Right renal pelvis (tissue), 4 donors: ENCODE measurements at places on chromosomes 4 and X. TPM values are rescaled to one million over a fixed set of nuclear protein-coding genes. Genes with fewer than 3 reads are reported as not detected.

DNA sequence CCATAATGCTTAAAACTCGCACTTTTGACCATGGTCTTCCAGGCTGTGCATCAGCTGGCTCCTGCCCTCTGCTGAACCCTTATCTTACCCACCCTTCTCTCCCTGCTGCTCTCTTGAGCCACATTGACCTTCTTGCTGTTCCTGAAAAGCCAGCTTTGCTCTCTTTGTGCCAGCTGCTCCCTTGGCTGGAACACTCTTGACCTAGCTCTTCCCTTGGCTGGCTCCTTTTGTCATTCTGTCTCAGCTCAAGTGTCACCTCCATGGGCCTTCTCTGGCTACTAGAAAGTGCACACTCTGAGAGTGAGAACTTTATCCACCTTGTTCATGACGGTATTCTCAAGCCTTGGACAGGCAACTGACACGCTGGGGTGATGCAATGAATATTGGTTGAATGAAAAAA, 112.1 kb downstream of the MGST2 start:
- no peak for DNase-seq

GRCh38 chrX:18617407-18617750, 54.5 kb downstream of the RS1 start:
- peak; percentile 44 for DNase-seq

DNA sequence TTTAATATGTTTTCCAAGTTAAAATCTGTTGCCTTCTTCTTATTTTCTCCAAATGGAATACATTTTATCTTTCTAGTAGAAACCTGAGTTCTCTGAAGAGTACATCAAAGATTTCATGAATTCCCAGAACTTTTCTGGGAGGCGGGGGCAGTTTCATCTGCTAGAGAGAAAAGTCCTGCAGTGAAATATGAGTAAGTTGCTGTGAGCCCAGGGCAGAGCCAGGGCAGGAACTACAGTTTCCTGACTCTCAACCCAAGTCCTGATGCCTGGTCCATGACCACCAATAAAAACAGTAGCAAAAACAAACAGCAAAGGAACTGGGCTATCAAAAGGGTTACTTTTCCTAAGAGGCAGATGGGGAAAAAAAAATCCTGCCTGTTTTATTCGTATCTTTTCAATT, 239.4 kb upstream of the CTSO start:
- no peak for DNase-seq

- DNase-seq: no peak
Observed at GRCh38 chrX:120769576-120770341, 105.9 kb downstream of the CT47B1 start.

DNA sequence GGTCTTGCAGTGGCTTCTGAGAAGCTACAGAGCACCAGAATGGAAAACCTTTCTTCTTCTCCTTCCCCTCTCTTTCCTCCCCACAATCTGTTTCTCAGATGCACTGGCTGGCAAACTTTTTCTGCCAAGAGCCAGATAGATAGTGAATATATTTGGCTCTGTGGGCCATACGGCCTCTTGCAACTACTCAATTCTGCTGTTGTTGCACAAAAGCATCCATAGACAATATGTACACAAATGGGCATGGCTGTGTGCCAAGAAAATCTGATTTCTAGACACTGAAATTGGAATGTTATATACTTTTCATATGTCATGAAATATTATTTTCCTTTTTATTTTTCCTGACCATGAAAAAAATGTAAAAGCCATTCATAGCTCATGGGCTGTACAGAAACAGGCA, 3.1 kb downstream of the PHEX start:
- no peak for DNase-seq

DNA sequence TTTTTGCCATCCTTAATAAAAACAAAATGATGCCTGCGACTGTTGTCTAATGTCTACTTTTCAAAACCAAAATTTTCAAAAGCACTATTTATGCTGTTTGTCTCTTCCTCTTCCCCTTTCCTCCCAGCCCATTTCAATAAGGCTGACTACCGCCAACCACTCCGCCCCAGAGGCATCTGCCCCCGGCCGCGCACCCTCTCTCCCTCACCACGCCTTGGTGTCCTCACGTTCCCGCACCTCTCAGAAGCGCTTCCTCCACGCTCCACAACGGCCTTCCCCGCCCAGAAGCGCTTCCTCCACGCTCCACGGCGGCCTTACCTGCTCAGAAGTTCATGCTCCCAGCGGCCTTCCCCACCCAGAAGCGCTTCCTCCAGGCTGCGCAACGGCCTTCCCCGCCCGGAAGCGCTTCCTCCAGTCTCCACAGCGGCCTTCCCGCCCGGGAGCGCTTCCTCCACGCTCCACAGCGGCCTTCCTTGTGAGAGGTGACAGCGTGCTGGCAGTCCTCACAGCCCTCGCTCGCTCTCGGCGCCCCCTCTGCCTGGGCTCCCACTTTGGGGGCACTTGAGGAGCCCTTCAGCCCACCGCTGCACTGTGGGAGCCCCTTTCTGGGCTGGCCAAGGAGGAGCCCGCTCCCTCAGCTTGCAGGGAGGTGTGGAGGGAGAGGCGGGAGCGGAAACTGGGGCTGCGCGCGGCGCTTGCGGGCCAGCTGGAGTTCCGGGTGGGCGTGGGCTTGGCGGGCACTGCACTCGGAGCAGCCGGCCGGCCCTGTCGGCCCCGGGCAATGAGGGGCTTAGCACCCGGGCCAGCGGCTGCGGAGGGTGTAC, 490.4 kb upstream of the ZFP42 start:
- DNase-seq: no peak

- DNase-seq: no peak
Observed at GRCh38 chr4:177791188-177791587, 349.0 kb upstream of the AGA start.

GRCh38 chrX:41421071-41421729, 25.9 kb upstream of the NYX start:
- DNase-seq: no peak

- DNase-seq: no peak
Observed at GRCh38 chr4:29770627-29771026, 949.5 kb upstream of the PCDH7 start.

- no peak for DNase-seq
Observed at GRCh38 chrX:154399527-154400368, 1.6 kb downstream of the RPL10 start.

RIPPLY1 gene
- polyA plus RNA-seq: 3.1 TPM

EPGN gene
- 1.2 TPM for polyA plus RNA-seq

RBM41 gene
- polyA plus RNA-seq: 18.8 TPM

BMP3 gene
- polyA plus RNA-seq: 18.7 TPM

UGT2A1 gene
- 3.1 TPM for polyA plus RNA-seq
